Activated T-helper 2 cell treated with anti-CD3 and anti-CD28 coated beads, Interferon-gamma antibody, Interleukin-2, Interleukin-4, amounts not matched to agents 10 μg/mL and 5 μg/mL and 100 μg/mL, durations not matched to agents 14 hours and 24 hours and 36 hours (primary cell): ENCODE measurements at places on chromosomes 13 and 19.

DNA sequence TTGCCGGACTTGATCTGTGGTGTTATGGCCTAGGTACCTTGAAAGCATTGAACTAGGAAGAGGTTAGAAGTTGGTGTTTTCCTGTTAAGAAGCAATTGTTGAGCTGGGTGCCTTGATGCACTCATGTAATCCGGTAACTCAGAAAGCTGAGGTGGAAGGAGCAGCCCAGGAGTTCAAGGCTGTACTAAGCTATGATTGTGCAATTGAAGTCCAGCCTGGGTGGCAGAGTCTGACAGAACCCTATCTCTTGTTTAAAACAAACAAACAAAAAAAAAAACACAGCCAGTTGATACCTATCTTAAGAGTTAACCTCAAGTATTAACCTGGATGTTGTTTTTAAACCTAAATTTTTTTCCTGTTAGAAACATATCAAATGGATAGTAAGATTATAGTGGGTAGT, 19.3 kb downstream of the SAFB start:
- H3K4me3 ChIP-seq = no peak overlapping the region
- DNase-seq = no peak
- H3K27me3 ChIP-seq = no peaks in the 10 kb centered on the region
- no peak overlapping the region for H3K27ac ChIP-seq
- peaks cover 15% of the 10 kb centered on the region for H3K4me1 ChIP-seq
- H3K36me3 ChIP-seq = peaks cover 70% of the 10 kb centered on the region

DNA sequence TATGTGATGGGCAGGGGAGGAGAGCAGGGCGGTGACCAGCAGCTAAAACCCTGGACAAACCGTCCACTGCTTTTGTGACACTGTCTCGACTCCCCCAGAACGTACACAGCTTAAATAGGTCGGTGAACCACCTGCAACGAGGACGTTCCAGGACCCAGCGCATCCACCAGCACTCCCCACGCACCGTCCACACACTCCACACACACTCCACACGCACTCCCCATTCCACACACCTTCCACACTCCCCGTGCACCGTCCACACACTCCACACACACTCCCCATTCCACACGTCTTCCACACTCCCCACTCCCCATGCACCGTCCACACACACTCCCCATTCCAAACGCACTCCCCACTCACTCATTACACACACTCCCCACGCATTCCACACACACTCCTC, 38.3 kb upstream of the C13orf46 start:
- no peak overlapping the region for H3K27ac ChIP-seq
- H3K27me3 ChIP-seq = no peaks in the 10 kb centered on the region
- peaks cover 8% of the 10 kb centered on the region for H3K36me3 ChIP-seq

DNA sequence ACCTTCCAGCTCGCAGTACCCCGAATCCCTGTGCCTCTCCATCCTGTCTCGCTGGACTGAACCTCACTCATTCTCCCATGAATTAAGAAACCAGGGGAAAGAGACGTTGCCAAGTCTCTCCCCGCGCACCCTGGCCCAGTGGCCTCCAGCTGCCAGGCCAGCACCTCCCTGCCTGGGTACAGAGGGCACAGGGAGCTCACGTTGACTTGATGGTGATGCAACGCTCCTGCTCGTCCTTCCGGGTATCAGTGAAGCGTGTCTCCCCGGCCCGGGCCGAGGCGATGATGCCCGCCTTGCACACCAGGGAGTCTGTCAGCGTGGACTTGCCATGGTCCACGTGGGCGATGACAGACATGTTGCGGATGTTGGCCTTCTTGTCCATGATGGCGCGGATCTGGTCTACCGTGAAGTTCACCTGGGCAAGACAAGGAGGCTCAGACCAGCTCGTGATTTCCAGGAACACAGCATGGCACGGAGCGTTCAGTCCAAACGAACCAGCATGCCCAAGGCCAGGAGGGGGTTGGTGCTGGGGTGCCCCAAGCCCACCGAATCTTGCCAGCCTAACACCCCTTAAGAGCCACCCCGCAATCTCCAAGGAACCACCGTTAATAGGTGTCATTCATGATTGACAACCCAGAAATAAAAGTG, 1.2 kb downstream of the EEF2 start:
- peak overlapping the region; percentile 95 for H3K4me3 ChIP-seq
- H3K27me3 ChIP-seq = no peaks in the 10 kb centered on the region
- H3K27ac ChIP-seq = peak overlapping the region; percentile 90
- peaks cover 64% of the 10 kb centered on the region for H3K36me3 ChIP-seq

GRCh38 chr13:42876887-42877545, 95.6 kb downstream of the FAM216B start:
- DNase-seq = no peak
- H3K4me1 ChIP-seq = peaks cover 18% of the 10 kb centered on the region
- H3K4me3 ChIP-seq = no peak overlapping the region
- peak overlapping the region; percentile 12 for H3K27ac ChIP-seq
- peaks cover 42% of the 10 kb centered on the region for H3K27me3 ChIP-seq

DNA sequence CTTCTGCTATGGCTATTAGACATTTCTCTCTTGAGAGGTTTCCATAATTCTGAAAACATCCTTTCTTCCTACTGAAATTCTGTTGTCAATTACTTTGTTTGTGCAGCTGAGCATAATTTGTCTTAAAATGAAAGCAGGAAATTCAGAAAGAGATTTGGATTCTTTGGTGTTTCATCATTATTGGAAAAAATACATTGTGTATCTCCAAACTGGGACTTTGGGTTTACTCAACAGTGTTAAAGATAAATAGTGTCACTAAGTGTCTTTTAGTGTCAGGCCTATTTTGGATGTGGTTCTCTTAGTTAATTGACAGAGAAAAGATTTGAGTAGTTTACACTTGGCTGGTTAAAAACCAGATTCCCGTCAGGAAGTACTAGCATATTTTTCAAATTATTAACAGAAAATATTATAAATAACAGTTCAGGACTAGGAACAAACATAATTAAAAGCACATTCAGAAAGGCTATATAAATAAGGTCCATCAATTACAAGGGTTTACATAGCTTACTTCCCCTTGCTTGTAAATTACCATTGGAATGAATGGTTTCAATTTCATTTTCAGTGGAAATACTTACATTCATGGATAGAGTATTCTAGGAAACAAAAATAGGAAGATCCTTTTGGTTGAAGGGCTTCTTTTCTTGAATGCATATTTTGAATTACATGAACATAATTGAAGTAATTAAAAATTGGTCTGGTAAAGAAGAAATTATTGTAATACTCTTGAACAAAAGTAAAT, 483.1 kb downstream of the GPC6 start:
- DNase-seq = no peak
- no peaks in the 10 kb centered on the region for H3K36me3 ChIP-seq
- H3K4me3 ChIP-seq = no peak overlapping the region
- H3K27ac ChIP-seq = no peak overlapping the region
- H3K27me3 ChIP-seq = no peaks in the 10 kb centered on the region
- no peaks in the 10 kb centered on the region for H3K4me1 ChIP-seq

DNA sequence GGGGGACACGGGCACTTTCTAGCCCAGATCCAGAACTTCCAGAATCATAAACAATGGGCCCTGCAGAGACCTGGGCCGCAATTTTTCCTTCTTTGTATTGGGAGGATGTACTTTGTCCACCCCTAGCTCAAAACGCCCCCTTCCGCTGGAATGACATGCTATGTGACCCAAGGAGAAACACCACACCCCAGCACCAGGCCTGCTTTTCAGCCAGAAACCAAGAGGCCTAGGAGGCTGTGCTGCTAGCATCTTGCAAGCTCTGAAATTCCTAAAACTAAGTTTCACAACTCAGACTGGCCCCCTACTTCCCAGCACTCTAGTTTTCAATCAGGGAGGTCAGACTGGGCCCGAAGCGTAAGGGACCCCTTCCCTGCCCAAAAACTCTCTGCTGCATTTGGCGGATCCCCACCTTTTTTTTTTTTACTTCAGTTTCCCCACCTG, 538 bp downstream of the LSM4 start:
- peak overlapping the region; percentile 97 for H3K27ac ChIP-seq
- peak; percentile 52 for DNase-seq
- H3K27me3 ChIP-seq = no peaks in the 10 kb centered on the region
- peak overlapping the region; percentile 94 for H3K4me3 ChIP-seq
